Inflammatory macrophage treated with lipopolysaccharide for 1 hour (primary cell): ENCODE measurements at places on chromosomes 13 and 19.

- no peak for DNase-seq
Observed at GRCh38 chr13:19952850-19953249, 5.7 kb upstream of the ZMYM2 start.

- no peak for DNase-seq
Observed at GRCh38 chr13:31227063-31227462, 27.3 kb downstream of the B3GLCT start.

GRCh38 chr13:43041369-43041921, 18.1 kb downstream of the DNAJC15 start:
- DNase-seq = no peak

- DNase-seq = peak; percentile 33
Observed at GRCh38 chr19:46840498-46840942, 10.1 kb downstream of the AP2S1 start.

DNA sequence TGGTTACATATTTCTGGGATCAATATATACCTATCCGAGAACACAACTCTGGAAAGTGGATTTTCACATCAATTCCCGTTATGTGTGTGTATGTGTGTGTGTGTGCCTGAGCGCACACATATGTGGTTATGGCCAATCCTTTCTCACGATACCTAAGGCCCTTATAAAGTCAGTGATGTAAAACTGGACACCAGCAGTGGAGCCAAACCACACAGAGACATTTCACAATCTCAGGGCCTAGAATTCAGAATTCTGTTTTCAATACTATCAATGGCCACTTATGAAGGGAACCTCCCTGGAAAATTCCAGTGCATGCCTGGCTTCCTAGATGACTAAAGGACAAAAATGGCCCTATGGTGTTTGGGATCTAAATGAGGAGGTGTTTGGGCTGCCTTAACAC, 187.3 kb upstream of the UBL3 start:
- no peak for DNase-seq

DNA sequence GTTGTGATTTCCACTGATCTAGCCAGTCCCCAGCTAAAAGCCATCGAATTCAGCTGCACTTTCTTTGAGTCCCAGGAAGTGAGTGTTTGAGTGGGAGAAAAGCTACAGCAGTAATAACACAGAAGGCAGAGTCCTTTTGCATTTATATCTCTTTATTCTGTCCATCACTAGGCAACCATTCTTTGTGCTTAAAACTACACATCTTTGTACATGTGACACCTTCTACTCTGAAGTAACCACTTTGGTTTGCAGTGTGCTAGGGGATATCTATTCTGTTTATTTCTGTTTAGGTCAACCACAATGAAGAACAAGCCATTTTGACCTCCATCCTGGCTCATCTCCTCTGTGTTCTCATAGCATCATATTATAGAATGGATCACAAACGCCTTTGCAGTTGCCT, 226.0 kb upstream of the SERP2 start:
- DNase-seq = no peak

DNA sequence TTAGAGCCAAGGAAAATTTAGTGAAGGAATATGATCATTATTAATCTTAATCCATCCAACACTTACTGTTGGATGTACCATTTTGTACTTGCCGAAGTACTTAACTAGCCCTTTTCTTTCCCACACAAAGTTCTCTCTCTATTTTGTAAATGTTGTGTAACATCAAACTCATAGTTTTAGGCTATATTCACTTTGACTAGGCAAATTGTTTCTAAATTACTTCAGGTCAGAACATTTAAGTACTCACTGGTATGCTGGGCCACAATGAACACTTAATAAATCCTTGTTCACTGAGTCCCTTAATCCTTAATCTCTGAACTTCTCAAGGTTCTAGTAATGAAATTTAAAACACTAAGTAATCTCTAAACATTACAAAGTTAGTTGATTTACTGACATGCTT, 49.3 kb upstream of the EEF1AKMT1 start:
- no peak for DNase-seq

DNA sequence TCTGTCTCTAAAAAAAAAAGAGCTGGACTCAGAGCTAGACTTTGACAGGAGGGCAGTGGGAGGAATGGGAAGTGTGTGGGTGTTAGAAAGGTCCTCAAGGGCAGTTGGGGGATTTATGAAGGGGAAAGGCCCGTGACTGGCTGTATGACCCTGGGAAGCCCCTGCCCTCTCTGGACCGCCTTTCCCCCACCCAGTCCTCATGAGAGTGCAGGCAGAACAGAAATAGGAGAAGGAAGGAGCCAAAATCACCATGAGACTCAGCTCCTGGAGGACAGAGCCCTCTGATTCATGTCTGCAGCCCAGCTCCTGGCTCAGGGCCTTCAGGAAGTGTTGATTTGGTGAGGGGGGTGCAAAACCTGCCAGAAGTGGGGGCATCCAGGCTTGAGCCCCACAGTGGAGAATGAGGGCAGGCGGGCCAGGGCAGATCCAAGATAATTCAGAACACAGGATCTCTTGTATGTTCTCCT, 8.7 kb upstream of the SMG9 start:
- peak; percentile 96 for DNase-seq

DNA sequence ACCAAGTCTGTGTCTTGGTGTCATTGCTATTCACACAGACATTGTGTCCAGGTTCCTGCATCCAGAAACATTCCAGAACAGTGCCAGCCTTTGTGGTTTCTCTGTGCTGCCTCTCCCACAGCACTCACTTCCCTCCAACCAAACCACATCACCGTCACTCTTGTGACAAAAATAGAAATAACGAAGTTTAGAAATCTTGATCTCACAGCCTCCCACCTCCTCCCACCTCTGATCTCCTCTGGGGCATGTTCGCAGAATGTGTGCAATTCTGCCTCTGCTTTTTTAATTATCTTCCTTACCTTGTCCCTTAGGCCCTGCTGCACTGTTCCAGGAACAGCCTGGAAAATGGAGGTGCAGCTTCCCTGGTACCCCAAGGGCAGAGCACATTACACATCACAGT, 8.7 kb upstream of the SERPINE3 start:
- DNase-seq = peak; percentile 82

DNA sequence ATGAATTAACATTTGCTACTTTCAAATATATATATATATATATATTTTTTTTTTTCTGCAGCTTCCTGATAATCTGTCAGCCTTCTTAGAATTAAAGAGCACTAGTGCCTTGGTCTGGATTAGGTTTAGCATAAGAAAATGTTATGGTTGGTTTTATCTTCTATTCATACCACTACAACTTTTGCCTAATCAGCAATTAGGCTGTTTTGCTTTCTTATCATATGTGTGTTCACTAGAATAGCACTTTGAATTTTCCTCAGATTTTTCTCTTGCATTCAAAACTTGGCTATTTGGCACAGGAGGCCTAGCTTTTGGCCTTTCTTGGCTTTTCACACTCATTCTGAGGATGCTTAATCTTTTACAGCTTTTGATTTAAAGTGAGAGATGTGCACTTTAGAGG, 1468.1 kb downstream of the PCDH9 start:
- DNase-seq = no peak

- no peak for DNase-seq
Observed at GRCh38 chr13:27808851-27809550, 16.7 kb downstream of the GSX1 start.

GRCh38 chr13:94169454-94170144, 309.9 kb downstream of the DCT start:
- no peak for DNase-seq

DNA sequence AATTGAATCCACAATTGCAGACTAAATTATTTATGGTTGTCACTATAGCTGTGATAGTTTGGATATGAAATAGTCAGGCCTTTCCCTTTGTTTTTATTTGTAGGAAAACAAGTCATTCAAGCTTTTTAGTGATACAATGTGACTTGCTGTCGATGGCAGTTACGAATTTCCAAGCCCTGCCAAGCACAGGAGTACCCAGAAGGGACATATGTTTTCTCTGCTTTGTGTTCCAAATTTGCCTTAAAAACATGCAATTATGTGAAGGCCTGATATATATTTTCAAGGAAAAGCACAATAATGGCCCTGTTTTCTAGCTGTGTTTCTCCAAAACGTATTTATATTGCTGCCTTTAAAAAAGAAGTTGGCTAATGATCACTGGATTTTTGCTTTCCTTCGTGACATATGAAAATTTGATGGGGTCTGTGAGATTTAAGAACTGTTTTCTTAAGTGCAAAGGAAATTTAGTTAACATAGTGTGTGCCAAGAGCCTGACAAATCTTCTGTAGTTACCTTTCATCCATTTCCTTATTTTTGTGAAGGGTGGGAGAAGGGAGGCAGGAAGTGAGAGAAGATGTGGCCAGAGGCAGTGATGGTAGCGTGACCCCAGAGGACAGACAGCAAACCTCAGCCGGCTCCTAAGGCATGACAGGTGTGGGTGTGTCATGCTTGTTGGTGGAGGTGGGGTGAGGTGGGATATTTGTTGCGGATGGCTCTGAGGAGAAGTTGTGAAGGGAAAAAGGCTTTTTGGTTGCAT, 79.6 kb downstream of the TEX26 start:
- DNase-seq = no peak

- peak; percentile 87 for DNase-seq
Observed at GRCh38 chr19:31356587-31357314, 7.5 kb upstream of the TSHZ3 start.

GRCh38 chr19:8097681-8098567, 45.4 kb downstream of the CCL25 start:
- no peak for DNase-seq

- DNase-seq = no peak
Observed at GRCh38 chr19:43318203-43318602, 35.3 kb upstream of the CD177 start.

- peak; percentile 18 for DNase-seq
Observed at GRCh38 chr19:40802300-40803169, 3.5 kb downstream of the EGLN2 start.

- peak; percentile 42 for DNase-seq
Observed at GRCh38 chr13:94454906-94455305, 24.6 kb downstream of the DCT start.

DNA sequence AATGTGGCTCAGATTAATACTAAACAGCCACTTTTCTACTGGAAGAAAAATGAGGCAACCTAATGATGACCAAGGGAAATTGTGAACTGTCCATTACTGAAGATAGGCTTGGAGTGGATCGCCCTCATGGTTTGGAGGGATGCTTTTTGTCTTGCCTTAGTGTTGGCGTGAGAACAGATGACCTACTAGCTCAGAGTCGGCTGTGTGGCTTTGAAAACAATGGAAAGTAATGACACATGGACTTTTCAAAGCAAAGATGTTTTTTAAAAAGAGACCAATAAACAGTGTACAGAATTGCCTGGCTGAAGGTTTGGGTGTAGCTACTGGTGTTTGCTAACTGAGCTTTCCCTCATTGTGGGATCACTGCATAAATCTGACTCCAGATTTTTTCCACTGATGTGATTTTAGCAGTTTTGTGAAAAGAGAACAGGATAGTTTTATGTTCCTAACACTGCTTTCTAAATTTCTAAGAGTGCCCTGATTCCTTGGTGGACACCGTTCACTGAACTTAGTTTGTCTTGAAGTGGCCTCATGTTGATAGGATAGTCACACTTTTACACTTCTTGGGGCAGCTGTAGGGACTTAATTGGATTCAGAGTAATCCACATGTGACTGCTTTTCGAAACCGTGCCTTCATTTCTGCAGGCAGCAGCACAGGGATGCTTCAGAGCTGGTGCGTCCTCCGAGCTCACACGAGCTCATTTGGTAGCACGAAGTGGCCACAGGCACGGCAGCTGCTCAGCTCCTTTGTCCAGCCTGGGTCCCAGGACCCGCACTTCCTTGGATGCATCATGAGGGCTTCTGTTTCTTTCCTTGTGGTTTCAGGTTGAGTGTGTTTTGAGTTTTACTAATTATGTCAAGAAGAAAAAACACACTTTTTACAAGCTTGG, 4.3 kb downstream of the CEBPG start:
- no peak for DNase-seq

DNA sequence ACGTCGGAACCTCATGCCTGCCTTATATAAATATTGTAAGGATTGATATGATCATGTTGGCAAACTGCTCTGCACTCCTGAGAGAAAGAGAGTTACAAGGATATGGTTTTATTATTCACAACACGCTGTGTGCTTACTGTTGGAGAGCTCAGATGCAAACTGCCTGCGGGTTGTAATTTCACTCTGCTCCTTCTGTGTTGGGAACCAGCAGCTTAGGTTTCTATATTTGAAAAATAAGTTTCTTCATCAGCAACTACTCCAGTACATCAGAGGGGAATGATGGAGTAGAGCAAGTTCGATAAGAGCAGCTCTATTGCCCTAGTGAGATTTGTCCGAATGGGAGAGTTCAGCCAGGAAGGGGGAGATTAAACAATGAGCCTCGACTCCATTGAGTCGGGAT, 106.9 kb upstream of the UBL3 start:
- DNase-seq = no peak

DNA sequence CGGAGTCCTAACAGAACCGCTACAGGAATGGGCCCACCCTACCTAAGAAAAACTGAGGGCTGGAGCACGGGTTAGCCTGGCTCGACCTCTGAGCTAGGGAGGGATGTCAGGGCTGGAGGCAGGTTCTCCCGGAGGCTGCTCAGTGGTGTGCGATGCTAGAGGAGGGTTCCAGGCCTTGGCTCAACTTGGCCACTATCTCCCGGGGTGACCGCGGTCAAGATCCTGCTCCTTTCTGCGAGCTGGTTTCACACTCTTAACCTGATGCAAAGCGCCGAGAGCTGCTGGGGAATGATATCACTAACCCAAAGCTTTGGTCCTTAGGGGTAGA, 301 bp downstream of the POP4 start:
- DNase-seq = no peak

- DNase-seq = no peak
Observed at GRCh38 chr19:40663695-40664692, 26.5 kb downstream of the NUMBL start.

DNA sequence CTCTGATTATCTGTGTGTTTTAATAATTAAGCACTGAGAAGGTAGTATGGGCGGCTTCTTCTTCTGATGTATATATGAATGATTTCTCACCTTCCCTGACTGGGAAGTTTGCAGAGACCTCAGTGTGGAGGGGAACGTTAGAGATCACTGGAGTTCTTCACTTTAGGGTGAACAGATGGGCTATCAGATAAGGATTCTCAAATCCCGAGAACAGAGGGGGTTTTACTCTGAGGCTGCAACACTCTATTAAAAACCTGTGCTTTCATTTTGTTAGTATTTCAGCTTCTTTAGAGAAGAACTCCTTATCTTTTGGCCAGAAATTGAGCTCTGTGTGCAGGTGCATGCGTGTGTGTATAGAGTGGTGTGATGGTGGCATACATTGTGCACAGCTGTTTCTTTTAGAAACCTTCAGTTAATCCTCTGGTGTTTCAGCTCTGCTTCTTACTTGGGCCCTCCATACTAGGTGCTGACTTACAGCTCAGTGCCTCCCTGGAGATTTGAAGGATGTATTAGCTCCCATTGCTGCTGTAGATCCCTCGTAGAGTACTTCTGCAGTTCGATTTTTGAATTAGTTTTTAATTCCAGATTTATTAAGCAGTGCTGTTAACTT, 45.3 kb upstream of the PCDH9 start:
- DNase-seq = no peak

DNA sequence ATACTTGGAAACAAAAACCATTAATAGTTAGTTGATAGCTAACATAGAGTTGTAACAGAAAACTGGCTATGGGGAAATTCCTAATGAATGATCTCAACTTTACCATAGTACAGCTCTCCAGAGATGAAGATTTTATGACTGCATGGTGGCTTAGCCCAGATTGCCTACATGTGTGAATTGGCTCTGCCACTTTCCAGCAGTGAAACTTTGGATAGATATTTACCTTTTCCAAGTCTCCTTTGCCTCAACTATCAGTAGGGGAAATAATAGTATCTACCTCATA, 161.1 kb downstream of the LACC1 start:
- DNase-seq = peak; percentile 38

- DNase-seq = no peak
Observed at GRCh38 chr19:3593156-3593555, 7.9 kb downstream of the GIPC3 start.
